ENCODE measurements at places on chromosomes 5 and 9.

DNA sequence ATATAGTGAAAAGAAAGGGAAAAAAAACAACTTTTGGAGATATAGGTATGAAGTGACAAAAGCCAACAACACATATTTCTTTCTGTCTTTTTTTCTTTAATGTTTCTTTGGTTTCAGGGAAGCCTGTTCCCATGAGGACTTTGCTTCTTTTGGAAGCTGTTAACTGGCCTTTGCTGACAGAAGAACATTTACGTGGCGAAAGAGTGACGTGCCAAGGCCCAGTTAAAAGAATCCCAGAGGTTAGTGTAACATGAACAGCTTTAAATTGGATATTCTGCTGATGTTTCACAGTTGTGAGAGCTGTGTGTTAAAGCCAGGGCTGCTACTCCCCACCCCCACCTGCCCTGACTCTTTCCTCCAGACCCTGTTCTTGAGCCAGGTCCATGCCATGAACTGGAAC lies 275.9 kb downstream of the CRB2 start:
- DNase-seq: no peak

GRCh38 chr9:95494022-95494415 lies 22.8 kb downstream of the PTCH1 start:
- DNase-seq: no peak

GRCh38 chr5:56429110-56429561 lies 196.0 kb upstream of the ANKRD55 start:
- no peak for DNase-seq

DNA sequence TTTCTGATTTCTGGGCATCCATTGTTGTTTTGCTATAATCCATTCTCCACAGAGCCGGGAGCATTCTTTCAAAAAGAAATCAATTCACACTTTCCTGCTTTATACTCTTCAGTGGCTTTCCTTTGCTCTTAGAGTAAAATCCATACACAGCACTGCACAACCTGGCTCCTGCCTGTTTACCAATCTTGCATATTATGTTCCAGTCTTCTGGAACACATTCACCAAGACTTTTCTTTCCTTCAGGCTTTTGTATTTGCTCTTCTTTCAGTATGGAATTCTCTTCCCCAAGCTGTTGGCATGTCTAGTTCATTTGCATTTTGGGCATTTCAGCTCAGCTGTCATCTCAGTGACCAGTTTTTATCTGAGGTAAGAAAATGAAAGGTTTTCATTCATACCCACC lies 6.3 kb downstream of the RFESD start:
- DNase-seq: no peak

DNA sequence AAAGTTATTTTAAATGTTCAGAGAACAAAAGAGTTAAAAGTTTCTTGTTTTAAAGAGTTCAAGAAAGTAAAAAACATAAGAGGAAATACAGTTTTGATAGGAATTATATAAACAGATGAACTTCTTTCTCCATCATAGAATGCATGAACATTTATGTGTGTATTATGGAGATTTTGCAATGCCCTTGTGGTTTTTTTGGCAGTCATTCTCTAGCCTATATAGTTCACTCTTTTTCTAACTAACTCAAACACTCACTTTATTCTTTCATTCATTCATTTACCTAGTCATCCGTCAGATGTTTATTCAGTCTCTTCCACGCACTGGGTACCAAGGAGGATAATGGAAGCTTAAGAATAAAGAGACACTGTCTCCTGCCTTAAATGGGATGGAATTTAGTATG lies 195.9 kb upstream of the VLDLR start:
- no peak for DNase-seq

DNA sequence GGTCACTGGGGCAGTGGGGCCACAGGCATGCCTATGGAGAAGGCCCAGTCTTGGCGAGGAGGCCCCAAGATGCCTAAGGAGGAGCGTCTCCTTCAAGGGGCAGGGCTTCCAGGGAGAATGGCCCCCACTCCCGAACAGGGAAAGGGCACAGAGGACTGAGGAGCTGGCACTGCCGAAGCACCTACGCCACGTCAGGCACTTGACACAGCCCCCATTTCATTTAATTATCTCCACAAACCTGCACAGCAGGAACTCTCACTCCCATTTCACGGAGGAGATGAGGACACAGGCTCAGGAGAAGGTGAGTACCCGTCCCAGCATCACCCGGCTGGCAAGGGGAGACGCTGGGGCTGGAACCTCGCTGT lies 26.0 kb downstream of the EGR1 start:
- DNase-seq: no peak

DNA sequence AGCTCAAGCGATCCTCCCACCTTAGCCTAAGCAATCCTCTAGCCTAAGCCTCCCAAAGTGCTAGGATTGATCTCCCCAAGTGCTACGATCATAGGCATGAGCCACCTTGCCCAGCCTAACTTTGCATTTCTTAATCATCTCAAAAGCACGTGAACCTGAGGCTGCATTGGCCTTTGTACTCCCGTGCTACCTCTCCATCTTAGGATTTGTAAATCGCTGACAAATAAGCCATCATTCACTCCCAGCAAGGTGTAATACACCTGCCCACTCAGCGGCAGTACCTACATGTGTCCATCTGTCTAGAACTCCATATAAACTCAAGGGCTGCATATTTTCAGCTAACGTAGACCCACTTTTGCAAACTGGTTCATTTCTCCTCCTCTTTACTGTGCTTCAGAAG lies 2.8 kb downstream of the ANKH start:
- DNase-seq: no peak

- no peak for DNase-seq
Measured at GRCh38 chr5:91118796-91119195, 264.3 kb downstream of the ARRDC3 start.

- DNase-seq: no peak
Measured at GRCh38 chr5:160289356-160289651, 23.1 kb downstream of the CCNJL start.

DNA sequence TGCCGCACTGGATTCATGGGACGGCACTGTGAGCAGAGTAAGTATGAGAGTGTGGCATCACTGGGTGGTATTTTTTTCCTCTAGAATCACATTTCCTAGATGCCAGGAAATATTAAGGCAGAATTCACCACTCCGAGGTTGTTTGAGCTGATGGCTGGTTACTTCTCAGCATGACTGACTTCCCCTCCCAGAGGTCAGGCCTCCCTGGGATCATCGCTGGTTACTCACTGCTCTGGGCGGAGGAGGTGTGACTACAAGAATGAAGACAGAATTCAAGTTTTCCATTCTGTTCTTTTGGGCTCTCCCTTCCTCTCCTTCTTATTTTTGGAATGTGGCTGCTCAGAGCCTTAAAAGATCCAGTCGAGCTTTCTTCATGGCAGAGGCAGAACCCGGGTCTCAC lies 76.6 kb upstream of the PRRC1 start:
- no peak for DNase-seq

- DNase-seq: no peak
Measured at GRCh38 chr9:30534896-30535295, 1849.5 kb upstream of the ACO1 start.

DNA sequence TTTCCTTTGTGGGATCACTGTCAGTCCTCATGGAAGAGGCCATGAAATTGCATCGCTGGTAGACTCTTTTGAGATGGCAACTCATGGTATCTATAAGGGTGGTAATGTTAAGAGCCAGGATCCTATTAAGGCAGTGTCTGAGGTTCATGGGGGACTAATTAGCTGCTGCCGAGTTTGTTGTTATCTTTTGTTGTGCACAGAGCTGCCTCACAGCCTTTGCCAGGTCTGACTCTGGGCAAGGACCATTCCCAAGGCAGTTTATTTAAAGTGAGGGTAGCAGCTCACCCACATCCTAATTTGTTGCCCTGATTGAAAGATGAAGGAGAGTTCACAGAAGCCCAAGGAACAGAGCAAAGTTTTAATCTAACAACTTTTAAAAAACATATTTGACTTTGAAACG lies 7.9 kb downstream of the SMARCA2 start:
- no peak for DNase-seq

- peak; percentile 40 for DNase-seq
Measured at GRCh38 chr9:61666310-61666709, 476.5 kb downstream of the SPATA31A7 start.

Data from upper lobe of right lung (tissue), 1 donor.